IMR-90 (cell line): ENCODE measurements at places on chromosomes 1 and 21. TPM values are rescaled to one million over a fixed set of nuclear protein-coding genes. Genes with fewer than 3 reads are reported as not detected.

DNA sequence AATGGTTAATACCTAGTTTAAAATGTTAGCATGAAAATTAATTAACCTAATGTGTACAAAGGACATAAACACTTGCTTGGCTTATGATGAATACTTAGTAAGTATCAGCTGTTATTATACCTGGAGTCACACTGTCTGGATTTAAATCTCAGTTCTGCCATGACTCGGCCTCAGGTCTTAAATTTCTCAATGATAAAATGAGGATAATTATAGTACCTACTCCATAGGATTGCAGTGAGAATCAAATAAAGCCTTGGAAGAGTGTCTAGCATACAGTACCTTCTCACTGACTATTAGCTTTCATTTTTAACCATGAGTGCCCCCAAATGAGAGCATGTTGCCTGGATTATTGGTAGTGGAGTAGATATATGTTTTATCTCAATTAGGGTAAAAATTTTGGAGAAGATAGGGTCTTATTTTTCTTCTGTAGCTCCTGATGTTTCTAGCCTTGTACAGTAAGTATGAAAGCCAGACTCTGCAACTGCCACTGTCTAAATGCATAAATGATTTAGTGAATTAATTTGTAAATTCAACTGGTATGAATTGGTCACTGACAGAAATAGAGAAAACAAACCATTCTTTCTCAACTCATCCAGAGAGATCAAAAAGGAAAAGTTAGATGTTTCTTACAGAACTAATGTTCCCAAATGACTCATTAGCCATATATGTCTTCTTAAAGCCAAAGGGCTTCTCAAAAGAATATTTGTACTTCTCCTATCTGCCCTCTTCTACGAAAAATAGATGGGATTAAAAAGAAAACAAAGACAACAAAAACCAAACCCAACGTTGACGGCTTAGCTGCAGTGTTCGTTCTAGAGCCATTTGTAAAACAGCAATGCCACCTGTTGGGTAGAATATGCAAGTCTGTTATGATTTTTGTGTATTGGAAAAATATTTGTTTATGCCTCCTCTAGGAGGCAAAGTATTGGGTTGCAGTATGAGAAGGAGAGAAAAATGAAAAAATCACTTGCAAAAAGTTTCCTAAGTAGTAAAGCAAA lies 53.8 kb upstream of the MROH9 start:
- DNase-seq = peak; percentile 42

GRCh38 chr1:198185759-198186158 lies 29.0 kb downstream of the NEK7 start:
- no peak for DNase-seq

GRCh38 chr1:59143811-59144210 lies 153.1 kb upstream of the FGGY start:
- peak; percentile 41 for DNase-seq

GRCh38 chr1:233245191-233245765 lies 50.2 kb downstream of the PCNX2 start:
- peak; percentile 7 for DNase-seq

DNA sequence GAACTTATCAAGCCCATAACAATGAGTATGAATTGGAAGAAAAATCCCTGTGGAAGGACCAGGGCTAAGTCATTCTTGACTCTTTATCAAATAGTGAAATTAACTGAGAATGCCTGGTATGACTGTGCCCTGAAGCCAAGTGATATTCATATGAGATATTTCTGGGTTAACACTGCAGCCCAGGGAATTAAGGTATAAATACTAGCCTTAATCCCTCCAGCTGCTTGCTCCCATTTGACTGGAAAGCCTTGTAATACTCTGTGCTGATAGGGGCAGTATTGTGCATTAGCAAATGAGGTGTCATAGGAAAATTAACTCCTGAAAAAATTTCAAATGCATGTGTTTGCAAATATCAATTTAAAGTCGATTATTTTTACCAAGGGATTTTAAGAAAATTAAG lies 568.8 kb downstream of the LMO4 start:
- DNase-seq = no peak

DNA sequence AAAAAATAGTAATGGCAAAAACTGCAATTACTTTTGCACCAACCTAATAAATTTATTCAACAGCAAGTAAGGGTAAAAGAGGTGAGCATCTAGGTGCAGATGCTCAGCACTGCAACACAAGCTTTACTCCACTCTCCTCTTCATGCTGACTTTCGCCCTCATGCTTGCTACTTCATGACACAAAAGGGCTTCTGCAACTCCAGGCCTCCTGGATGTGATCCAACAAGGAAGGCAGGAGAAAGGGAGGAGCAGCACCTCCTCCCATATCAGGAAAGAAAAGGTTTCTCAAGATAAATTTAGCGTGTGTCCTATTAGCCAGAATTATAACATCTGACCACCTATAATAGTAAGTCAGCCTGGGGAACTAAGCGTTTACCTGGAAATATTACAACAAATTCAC lies 11.6 kb downstream of the SYF2 start:
- DNase-seq = no peak

GRCh38 chr1:56202186-56202585 lies 377.2 kb downstream of the PLPP3 start:
- no peak for DNase-seq

DNA sequence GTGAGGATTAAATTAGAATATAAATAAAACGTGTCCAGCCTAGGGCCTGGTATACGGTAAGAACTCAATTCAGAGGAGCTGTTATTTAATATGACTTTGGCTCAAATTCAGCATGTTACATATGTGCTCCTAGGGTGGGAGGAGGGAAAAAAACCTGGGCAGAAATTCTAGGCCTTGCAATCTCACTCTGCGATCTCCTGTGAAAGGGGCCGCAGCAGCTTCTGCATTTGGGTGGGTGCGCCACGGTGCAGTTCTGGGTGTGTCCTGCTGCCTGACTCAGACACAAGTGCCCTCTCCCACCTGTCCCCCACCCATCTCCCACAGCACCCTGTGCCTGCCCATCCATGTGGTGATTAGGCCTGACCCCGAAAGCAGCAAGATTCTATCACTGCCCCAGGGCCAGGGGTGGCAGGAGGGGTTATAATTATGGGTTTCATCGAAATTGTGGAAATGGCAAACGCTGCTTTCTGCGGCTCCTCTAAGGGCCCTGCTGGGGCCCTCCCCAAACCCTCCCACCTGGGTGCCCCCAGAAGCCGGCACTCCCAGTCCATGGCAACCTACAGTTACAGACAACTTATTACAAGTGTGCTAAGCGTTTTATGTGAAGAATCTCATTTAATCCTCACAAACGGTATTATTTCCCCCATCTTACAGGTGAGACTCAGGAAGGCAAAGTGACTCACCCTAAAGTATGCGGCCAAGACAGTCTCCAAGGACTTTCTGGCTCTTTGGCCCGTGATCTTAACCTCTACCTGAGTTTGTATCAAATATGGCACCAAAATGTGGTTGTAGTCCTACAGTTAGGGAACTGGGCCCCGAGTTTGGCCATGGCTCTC lies 25.5 kb upstream of the GRHL3 start:
- DNase-seq = no peak

DNA sequence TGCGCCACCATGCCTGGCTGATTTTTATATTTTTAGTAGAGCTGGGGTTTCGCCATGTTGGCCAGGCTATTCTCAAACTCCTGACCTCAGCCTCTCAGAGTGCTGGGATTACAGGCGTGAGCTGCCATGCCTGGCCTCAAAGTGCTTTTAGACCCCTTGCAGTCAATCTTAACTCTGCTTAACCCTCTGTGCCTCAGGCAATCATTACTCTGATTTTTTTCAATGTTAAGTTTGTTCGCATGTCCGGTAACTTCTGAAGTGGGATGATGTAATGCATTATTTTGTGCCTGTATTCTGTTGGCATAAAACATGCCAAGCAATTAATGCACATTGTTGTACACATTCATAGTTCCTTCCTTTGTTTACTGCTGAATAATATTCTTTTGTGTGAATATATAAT lies 18.6 kb downstream of the SMG7 start:
- DNase-seq = no peak

DNA sequence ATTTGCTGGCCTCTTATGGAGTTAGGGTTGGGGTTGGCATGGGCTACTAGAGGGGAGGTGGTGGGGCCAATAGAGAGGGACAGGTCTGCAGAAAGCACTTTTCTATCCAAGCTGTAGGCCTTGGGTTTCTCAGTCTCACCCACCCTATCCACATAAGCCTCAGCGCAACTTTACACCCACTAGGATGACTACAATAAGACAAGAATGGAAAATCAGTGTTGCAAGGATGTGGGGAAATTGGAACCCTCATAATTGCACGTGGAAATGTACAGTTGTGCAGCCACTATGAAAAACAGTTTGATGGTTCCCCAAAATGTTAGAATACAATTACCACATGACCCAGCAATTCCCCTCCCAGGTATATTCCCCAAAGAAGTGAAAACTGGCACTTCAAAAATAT lies 14.0 kb upstream of the GSTM4 start:
- no peak for DNase-seq

- DNase-seq = peak; percentile 7
Measured at GRCh38 chr1:200951016-200951415, 56.3 kb downstream of the INAVA start.

GRCh38 chr21:15171546-15171945 lies 106.7 kb upstream of the NRIP1 start:
- no peak for DNase-seq

GRCh38 chr1:78101514-78101913 lies 55.7 kb downstream of the GIPC2 start:
- peak; percentile 97 for DNase-seq

- no peak for DNase-seq
Measured at GRCh38 chr1:23889074-23889473, 21.0 kb upstream of the FUCA1 start.

DNA sequence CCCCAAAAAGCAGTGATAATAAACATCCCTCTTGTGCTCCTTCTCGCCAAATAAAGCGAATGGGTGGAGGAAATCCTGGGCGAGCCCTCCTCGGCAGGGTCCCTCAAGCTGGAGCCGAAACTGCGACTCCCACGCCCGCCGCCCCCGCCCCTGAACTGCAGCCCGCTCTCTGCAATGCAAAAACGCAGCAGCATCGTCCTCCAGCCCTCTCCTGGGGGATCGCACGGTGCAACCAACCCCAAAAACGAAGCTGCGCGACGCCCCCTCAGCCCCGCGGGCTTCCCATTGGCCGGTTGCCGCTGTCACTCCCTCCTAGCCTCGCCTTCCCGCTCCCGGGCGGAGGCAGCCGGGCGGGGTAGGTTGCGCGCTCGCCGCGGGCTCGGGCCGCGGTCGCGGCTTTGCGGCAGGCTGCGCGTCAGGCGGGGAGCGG lies at the start of gene TMCC2:
Gene TMCC2 (plus strand): TSS at position 363 of the 430 bp plus-strand sequence. CDS start 619 bp downstream, outside the sequence.
- DNase-seq = peak; percentile 84

GRCh38 chr1:156814571-156815260 lies 1.9 kb downstream of the SH2D2A start:
- DNase-seq = no peak

- no peak for DNase-seq
Measured at GRCh38 chr21:37061926-37062592, 10.8 kb downstream of the PIGP start.

- no peak for DNase-seq
Measured at GRCh38 chr1:182428043-182428442, 21.9 kb upstream of the RGSL1 start.

DNA sequence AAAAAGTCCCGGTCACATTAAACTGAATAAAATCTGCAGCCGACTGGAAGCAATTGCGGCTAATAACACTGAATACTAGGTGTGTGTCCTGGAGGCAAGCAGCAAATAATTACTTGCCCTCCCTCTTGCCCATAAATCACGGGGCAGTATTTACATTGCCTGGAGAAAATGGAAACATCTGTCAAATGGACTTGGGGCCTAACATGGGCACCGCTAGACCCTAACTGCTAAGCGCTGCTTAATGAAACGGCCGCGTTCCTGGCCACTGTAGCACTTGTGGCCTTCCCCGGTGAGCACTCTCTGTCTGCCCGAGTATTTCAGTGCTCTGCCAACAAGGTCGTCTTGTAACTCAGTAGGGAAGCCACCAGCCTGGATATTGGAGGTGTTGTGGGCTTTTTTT lies 23.9 kb upstream of the KNCN start:
- no peak for DNase-seq

DNA sequence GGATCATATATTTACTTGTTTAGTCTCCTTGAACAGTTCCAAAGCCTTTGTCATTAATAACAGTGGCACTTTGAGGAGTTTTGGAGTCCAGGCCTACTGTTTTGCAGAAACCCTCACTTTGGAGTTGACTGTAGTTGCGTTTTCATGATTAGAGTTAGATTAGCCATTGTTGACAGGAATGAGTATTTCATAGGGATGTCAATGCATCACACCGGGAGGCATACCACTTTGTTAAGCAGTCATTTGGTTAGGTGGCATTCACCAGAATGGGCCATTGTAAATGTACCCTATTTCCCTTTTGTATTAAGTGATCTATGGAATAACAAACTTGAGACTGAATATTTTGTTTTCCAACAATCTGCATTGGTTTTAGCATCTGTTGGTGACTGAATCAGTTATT lies 11.8 kb downstream of the MRPS6 start:
- no peak for DNase-seq

DNA sequence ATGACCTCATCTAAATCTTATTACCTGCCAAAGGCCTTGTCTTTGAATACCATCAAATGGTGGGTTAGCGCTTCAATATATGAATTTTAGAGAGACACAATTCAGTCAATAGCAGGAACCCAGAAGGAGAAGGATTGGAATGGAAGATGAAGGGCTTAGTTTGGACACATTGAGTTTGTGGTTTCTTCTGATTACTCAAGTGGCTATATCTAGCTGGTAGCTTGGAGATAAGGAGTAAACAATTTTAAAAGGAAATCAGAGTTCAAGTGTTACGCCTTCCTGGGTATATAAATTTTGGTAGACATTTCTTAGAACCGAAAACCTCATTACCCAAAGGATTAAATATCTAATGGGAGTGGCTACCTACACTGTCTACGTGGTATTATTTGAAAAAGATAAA lies 80.2 kb downstream of the RGS2 start:
- no peak for DNase-seq

ZNF496 gene
- 8.9 and 11.7 TPM in 2 replicates for total RNA-seq

TMEM50A gene
- total RNA-seq = 48.4 and 101 TPM in 2 replicates

GJA4 gene
- not detected in 2 replicates for total RNA-seq

PAPPA2 gene
- total RNA-seq = 0.18 and 0.28 TPM in 2 replicates

AIRE gene
- not detected in 2 replicates for total RNA-seq

MYBPH gene
- not detected in 2 replicates for total RNA-seq

GOLT1A gene
- total RNA-seq = not detected in 2 replicates

DIRAS3 gene
- 8.3 and 8.6 TPM in 2 replicates for total RNA-seq

VASH2 gene
- 0.83 and 0.90 TPM in 2 replicates for total RNA-seq

NHLH2 gene
- total RNA-seq = not detected in 2 replicates

CD34 gene
- under 0.01 TPM in 1 of 2 replicates, not detected in the other for total RNA-seq

RIMKLA gene
- total RNA-seq = not detected in 2 replicates

DNAI4 gene
- 1.6 and 1.7 TPM in 2 replicates for total RNA-seq

IL19 gene
- not detected in 2 replicates for total RNA-seq

ELF3 gene
- total RNA-seq = under 0.01 TPM in 1 of 2 replicates, not detected in the other

DAB1 gene
- 0.18 and 0.56 TPM in 2 replicates for total RNA-seq

ARHGAP30 gene
- total RNA-seq = not detected in 2 replicates

ZNF697 gene
- 10.2 and 14.4 TPM in 2 replicates for total RNA-seq

AKNAD1 gene
- 0.18 and 0.28 TPM in 2 replicates for total RNA-seq

SPRR2B gene
- not detected in 2 replicates for total RNA-seq

MFAP2 gene
- total RNA-seq = 2.5 and 3.9 TPM in 2 replicates
